ENCODE measurements at places on chromosomes 2 and 18.

DNA sequence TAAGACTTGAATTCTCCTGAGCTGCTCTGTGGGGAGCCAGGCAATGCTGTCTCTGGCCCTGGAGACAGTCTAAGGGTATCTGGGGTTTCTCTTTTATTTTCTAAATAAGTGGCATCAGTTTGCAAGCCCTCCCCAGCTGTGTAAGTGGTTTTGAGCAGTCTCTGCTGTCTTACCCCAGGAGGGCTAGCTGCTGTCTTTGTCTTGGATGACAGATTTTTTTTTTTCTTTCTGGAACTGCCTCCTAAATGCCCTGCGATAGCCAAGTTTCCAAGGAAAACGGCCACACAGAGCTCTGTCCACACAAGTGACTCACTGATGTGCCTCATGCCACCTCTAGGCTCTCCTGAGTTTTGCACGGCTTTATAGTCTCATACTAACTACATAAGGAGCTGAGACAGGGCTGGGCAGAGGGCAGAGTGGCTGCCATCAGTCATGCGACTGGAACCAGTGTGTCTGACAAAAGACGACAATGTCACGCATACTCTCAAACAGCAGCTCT is 37.2 kb upstream of the THOC1 start:
- DNase-seq, result no peak

- no peak for DNase-seq
Observed at GRCh38 chr2:160322320-160322719, 122.2 kb upstream of the ITGB6 start.

DNA sequence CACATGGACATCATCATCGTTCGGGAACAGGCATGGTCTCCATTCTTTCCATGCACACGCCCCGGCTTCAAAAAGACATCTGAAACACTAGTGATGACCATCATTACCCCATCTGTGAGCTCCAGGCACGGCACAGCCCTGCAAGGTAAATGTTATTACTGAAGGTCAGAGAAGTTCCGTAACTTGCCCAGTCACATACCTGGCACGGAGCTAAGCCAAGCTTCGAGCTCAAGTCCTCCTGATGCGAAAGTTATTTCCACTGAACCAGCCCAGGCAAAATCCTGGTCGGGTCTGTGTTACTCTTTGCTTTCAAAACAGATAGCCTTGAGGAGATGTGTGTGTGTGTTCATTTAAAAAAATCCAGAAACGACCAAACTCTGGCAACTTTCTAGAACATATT is 22.8 kb downstream of the FHL2 start:
- no peak for DNase-seq

DNA sequence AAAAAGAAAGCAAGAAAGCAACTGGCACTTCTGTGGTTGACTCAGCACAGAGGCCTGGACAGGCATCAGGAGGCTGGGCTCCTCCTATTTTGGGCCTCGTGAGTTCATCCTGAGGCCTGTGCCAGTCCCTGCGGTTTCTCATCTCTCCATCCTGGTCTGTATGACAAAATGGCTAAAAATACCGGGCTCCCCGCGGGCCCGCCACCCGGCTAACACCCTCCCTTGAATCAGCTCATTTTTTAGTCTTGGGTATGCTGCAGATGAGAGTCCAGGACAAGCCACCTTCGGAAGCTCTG is 62.3 kb upstream of the YWHAQ start:
- no peak for DNase-seq

- no peak for DNase-seq
Observed at GRCh38 chr2:121534007-121534406, 3.3 kb downstream of the RNU4ATAC start.

GRCh38 chr2:218152777-218153176 is 14.0 kb downstream of the CXCR1 start:
- DNase-seq, result no peak
